Left cardiac atrium (tissue), 4 donors: ENCODE measurements at places on chromosomes 5 and 9. TPM values are rescaled to one million over a fixed set of nuclear protein-coding genes. Genes with fewer than 3 reads are reported as not detected.

Gene PTGS1
- total RNA-seq = 37.3 TPM

Gene SARDH
- total RNA-seq = 1.4 TPM

Gene TXNDC8
- not detected for total RNA-seq

Gene C1QTNF3
- 2.5 TPM for total RNA-seq

Gene C5orf46
- total RNA-seq = 2.7 TPM

Gene WDR70
- total RNA-seq = 14.5 TPM

Gene SLC4A9
- total RNA-seq = 0.21 TPM

Gene CAVIN4
- 18.6 TPM for total RNA-seq

Gene PPP3R2
- not detected for total RNA-seq

Gene ABCA2
- total RNA-seq = 33.2 TPM

Gene LCN10
- 9.3 TPM for total RNA-seq

Gene AFAP1L1
- 38.6 TPM for total RNA-seq

Gene TBCA
- 123 TPM for total RNA-seq

Gene TAS2R1
- total RNA-seq = not detected

Gene CERT1
- 32.9 TPM for total RNA-seq

Gene LAMC3
- total RNA-seq = 0.29 TPM

Gene HMCN2
- 4.6 TPM for total RNA-seq

Gene RANBP3L
- 0.18 TPM for total RNA-seq

Gene C5
- 2.4 TPM for total RNA-seq

Gene SH3TC2
- total RNA-seq = 20.1 TPM

Gene HTR1A
- not detected for total RNA-seq

Gene HRH2
- 24.3 TPM for total RNA-seq

Gene LECT2
- not detected for total RNA-seq

Gene PCDHB14
- total RNA-seq = 3.9 TPM

Gene TLX3
- not detected for total RNA-seq

Gene CCL27
- total RNA-seq = not detected

Gene KLF4
- 45.2 TPM for total RNA-seq

Gene DDX4
- total RNA-seq = not detected

Gene CTXN3
- total RNA-seq = not detected

Gene NREP
- total RNA-seq = 12.8 TPM

Gene NR2F1
- 17.9 TPM for total RNA-seq

Gene RORB
- total RNA-seq = 1.2 TPM

Gene FOXD4L4
- total RNA-seq = not detected

Gene CEL
- total RNA-seq = 2.5 TPM

Gene OBP2B
- not detected for total RNA-seq

Gene B4GALT1
- total RNA-seq = 49.5 TPM

Gene PCDHGC5
- 0.97 TPM for total RNA-seq

Gene LPAR1
- 27.3 TPM for total RNA-seq

Gene POC5
- total RNA-seq = 4.6 TPM

Gene IRX4
- total RNA-seq = 0.18 TPM

Gene NKD2
- 4.4 TPM for total RNA-seq

Gene PCSK1
- total RNA-seq = 0.41 TPM

Gene CTNNAL1
- total RNA-seq = 91.2 TPM

Gene PTPDC1
- total RNA-seq = 9.2 TPM

Gene NFIL3
- 17.4 TPM for total RNA-seq

Gene AHRR
- total RNA-seq = 3.8 TPM
